ENCODE measurements at places on chromosomes 2 and 18.

DNA sequence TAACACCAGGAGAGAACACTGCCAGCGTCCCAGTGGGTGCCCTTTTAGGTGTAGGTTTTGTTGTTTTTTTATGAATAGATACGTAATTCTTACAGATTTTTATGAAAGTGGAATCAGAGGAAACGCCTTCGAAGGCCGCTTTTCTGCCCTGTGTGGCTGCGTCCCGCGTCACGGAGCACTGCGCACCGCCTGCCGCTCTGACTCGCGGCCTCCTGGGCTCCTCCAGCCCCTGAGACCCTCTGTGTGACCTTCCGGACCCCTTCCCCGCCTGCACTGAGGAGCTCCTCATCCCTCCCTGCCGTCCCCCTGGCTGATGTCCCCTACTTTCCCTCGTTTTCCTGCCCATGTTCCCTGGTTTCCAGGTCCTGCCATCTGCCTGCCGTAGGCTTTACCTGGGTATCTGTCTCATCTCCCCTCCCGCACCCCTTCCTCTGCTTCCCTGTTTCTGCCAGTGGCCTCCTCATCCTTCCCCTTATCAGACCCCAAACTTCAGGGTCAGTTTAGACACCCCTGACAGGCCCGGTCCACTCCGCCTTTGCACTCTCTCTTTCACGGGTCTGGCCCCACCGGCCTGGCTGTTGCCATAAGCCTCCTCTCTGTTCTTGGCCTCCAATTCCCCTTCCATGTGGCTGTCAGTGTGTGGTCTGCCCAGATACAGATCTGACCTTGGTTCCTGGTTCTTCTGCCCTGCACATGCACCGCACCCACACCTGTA, 32.7 kb downstream of the PDIA6 start:
- DNase-seq = no peak

GRCh38 chr2:65957886-65958285, 477.0 kb upstream of the MEIS1 start:
- DNase-seq = no peak

- DNase-seq = no peak
These were observed 47.7 kb downstream of the NCOA1 start for GRCh38 chr2:24538720-24539119.

DNA sequence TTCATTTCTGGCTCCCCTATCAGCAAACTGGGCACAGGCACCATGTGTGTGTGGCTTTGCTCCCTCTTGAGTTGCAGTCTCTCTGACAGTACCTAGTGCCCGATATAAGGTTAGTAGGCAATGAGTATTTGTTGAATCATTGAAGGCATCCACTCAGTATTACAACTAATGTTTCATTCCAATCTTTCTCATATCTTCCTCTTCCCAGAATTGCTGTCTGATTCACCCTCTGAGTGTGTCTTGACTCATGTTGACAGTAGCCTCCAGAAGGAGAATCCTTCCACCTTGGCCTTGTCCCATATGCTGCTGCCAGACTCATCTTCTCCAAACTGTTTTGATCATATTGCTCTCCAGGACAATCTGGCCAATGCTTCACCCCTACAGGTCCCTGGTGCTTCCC, 202.5 kb downstream of the LRRTM1 start:
- DNase-seq = peak; percentile 71

DNA sequence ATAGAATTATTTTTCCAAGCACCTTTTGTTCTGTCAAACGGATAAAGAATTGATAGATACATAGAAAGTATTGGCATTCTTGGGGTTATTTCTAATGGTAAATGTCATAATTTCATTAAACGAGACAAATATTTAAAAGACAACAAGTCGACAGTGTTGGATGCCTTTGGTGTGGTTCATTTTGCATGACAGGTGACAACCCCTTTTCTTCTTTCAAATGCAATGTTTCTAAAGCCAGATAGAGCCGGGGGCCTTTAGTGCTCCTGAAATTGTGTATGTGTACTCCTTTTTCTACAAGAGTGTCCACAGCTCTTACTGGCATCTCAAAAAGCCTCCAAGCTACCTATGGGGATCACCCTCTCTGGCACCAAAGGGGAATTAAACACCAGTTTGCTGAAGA, 350.8 kb upstream of the ID2 start:
- DNase-seq = no peak

- DNase-seq = no peak
These were observed 80.7 kb downstream of the SLC39A10 start for GRCh38 chr2:195737511-195738325.

- DNase-seq = no peak
These were observed 480.4 kb downstream of the PARD3B start for GRCh38 chr2:205025580-205026240.

All from kidney tubule cell (primary cell).